ENCODE measurements at places on chromosomes 13 and 19.

- DNase-seq: no peak
These were observed 1314.6 kb downstream of the EFNB2 start for GRCh38 chr13:105220881-105221280.

DNA sequence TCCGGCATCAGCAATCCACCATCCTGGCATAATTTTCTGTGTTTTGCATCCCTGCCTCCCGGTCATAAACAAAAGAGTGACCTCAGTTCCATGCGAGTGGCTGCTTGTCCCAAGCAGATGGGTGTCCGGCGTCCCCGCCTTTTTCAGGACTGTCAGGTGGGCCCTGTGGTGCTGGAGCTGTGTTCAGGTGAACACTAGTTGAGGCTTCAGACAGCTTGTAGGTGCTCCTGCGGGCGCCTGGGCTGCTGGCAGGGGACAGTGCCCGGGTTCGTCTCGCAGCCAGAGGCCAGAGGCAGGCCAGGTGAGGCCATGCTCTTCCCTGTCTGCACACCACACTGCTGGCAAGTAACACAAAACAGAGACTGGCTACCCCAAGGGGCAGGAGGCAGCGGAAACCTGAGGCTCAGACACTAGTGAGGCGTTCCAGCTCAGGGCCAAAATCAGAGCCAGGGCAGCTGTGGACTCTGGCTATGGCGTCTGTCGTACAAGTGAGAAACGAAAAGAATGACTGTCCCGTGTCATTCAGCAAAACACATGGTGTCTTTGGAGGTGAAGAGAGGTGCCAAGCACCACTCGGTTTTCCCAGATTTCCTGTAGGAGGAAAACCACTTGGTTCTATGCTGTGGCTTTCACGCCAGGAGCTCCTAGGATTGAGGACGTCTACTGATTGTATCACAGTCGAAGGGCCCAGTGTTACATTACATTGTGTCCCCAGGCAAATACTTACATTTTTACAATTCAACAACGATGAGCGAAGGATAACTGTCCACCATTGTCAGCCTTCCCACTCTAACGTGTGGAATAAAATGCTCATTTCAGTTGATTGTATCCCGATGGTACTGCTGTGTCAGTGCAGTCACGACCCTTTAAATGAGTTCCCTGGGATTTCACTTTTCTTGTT lies 104.0 kb downstream of the ATP11A start:
- DNase-seq: no peak

- no peak for DNase-seq
These were observed 196.8 kb downstream of the KLF12 start for GRCh38 chr13:73937441-73937840.

DNA sequence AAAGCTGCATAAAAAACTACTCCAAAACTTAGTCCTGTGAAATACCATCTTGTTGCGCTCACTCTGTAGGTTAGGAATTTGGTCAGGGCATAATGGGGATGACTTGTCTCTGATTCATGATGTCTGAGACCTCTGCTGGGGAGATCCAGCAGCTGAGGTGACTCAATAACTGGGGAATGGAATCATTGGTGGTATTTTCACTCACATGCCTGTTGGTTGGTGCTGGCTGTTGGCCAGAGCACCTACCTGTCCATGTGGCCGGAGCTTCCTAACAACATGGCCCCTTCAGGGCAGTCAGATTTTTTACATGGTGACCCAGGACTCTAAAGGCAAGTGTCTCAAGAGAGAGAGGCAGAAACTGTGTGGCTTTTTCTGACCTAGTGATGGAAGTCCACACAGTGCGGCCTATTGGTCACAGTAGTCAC lies 7.4 kb upstream of the ESD start:
- DNase-seq: no peak

DNA sequence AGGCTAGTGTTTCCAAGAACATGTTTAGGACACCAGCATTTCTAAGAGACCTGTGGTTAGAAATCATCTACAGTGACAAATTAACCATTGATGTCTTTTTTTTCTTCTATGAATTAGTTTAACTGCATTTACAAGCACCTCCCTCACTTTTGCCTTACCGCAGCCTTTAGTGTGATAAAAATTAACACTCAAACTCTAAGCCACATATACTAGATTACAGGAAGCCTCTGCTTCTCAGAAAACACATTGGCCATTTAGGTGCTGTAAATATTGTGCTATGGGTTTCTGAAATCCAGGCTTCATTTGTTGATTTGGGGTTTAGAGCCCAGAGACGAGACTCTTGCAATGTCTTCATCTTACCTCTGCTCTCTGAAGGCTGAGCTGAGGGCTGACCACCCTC lies 34.6 kb upstream of the OLFM4 start:
- no peak for DNase-seq
